ENCODE measurements at places on chromosomes 11 and 22.

DNA sequence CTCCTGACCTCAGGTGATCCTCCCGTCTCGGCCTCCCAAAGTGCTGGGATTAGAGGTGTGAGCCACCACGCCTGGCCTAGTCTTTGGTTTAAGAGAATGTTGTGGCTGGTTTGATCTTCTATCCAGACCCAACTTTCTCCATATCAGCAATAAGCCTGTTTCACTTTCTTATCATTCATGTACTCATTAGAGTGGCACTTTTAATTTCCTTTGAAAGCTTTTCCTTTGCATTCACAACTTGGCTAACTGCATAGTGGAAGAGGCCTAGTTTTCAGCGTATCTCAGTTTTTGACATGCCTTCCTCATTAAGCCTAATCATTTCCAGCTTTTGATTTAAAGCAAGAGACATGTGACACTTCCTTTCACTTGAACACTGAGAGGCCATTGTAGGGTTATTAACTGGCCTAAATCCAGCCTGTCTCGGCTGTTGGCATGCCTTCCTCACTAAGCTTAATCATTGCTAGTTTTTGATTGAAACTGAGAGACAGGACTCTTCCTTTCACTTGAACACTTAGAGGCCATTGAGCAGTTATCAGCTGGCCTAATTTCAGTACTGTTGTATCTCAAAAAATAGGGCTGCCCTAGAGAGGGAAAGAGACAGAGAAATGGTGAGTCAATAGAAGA, 13.1 kb upstream of the RPL3 start:
- no peak for DNase-seq

DNA sequence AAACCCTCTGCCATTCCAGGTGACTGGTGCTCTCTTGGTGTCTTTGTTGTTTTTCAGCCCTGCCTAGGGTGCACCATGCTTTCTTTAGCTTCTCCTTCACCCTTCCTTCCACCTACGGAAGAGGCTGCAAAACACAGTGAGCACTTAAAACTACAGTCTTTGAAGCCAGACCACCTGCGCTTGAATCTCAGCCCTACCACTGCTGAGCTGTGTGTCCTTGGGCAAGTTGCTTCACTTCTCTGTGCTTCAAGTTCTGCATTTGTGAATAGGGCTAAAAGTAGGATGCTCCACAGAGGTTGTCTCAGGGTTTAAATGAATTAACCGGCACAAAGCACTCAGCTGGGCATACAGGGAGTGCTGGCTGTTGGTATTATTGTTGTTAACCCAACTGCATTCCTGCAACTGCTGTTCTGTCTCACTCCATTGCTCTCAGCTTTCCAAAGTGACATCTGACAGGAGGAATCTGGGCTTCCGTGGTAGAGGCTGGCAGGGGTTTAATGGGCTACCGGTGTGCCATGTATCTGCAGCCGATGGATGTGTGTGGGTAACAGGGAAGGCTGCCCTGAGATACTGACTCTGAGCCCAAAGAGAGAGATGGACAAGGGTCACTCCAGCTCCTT, 139.3 kb downstream of the FBXO7 start:
- no peak for DNase-seq

- DNase-seq: no peak
Observed at GRCh38 chr22:20206709-20207215, 55.9 kb upstream of the CCDC188 start.

DNA sequence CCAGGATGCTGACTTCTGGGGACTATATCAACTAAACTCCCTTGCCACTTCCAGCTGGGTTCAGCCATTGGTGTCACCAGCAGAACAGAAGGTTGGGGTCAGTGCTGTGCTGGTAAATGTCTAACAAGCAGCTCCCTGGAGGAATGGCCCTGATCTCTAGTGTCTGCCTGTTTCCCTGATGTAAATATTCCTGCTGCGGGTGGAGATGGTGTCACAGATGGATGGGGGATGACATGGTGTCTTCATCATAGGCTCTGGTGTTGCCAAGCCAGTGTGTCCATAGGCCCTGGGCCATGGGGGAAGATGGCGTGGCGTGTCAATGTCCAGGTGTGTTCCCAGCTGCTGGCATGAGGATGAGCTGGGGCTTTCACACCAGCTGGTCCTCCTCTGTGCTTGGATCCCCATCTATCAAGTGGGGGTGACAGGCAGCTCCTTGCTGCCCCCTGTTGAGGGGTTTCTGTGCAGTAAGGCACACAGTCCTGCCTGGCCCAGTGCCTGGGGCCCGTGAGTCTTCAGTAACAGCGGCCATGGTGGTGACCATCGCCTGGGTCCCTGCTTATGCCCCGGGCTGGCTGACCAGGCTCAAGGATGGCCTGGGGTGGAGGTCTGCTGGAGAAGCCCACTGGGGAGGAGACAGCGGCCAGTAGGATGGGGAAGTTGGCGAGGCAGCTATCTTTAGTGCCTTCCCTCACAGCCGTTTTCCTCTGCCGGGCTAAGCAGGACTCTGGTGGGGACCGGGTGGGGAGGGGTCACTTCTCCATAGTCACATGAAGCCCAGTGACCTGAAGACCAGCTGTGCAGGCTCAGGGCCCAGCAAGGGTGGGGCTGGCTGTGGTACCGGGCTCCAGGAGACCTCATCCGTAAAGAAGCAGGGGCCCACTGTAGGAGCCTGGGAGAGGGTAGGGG, 12.7 kb downstream of the RPL3 start:
- no peak for DNase-seq

- DNase-seq: no peak
Observed at GRCh38 chr11:58928691-58929090, 10.6 kb upstream of the GLYATL1 start.

DNA sequence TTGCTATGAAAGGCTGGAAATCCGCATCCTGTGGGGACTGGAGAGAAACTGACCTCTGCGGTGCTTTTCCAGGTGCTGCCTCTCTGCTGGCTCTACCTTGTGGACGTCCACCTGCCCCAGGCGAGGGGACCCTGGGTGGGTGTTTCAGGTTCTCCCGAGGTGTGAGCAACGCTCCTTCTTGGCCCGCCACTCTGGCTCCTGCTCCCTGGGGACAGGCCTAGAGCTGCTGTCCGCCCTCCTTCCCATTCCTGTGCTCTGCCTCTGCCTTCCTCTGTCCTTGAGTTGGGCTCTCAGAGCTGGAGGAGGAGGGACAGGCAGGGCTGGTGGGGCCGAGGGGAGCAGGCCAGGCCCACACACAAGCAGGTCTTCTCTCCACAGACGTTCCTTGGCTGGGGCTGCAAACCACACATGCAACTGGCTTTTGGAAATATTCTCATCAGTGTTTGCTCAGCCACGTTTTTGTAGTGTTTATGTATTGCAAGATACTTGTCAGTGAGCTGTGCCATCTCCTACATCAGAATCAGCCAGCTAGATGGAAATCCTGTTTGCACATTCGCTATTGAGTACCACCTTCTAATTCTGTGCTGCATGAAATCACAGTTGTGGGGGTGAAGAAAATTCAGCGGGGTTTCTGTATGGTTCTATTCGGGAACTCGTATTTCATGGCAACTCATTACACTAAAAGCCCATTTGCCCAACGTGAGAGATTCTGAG, 1115.0 kb downstream of the BRD1 start:
- no peak for DNase-seq

DNA sequence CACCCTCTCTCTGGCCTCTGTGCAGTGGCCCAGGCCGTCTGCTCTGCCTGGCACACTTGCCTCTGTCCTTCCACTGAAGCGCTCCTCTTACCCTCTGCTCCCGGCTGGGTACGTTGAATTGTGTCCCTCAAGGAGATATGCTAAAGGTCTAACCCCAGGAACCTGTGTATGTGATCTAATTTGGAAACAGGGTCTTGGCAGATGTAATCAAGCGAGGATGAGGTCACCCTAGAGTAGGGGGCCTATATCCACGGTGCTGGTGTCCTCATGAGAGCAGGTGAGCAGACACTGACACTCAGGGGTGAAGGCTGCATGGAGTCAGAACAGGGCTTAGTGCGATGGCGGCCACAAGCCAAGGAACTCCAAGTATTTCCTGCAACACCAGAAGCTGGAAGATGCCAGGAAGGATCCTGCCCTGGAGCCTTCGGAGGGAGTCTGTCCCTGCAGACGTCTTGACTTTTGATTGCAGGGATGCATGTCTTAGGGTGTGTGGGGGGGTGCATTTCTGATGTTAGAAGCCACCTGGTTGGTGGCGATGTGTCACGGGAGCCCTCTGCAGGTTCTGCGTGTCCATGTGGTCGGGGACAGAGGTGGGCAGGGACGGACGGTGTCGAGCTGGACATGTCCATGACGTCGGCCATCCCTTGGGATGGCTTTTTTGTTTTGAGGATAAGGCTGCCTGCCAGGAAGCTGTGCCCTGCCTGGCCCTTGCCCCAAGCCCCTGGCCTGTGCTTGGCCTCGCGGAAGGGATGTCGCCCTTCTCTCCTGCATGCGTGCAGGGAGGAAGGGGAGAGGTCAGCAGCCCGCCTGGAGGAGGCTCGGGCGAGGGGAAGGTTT, 68.6 kb downstream of the LRP5 start:
- no peak for DNase-seq

Data from stimulated activated CD8-positive, alpha-beta memory T cell treated with anti-CD3 and anti-CD28 coated beads, Interleukin-15, amount 100 ng/mL, for 4 hours (primary cell).